ENCODE measurements at places on chromosomes 4 and X.

GRCh38 chrX:72003811-72004750 is 93.4 kb downstream of the NHSL2 start:
- DNase-seq, result no peak

DNA sequence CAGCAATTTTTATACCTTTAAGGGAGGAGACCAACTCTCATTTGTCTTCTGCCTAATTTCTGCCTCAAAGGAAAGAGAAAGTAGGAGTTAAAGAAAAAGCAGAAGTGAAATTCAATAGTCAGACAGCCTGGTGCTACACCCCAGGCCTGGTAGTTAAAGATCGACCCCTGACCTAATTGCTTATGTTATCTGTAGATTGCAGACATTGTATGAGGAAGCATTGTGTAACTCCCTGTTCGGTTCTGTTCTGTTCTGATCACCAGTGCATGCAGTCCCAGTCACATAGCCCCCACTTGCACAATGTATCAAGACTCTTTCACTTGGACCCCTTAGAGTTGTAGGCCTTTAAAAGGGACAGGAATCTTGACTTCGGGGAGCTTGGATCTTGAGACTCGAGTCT is 335.9 kb upstream of the AR start:
- DNase-seq, result no peak

GRCh38 chrX:154372612-154373022 is 1.8 kb downstream of the FLNA start:
- no peak for DNase-seq

- no peak for DNase-seq
Measured at GRCh38 chrX:11591723-11592346, 73.9 kb downstream of the ARHGAP6 start.

- no peak for DNase-seq
Measured at GRCh38 chr4:27248829-27249228, 388.2 kb downstream of the STIM2 start.

GRCh38 chr4:110589297-110589696 is 33.6 kb downstream of the PITX2 start:
- no peak for DNase-seq

All from LNCaP clone FGC (cell line).